ENCODE measurements at places on chromosomes 3 and 15. TPM values are rescaled to one million over a fixed set of nuclear protein-coding genes. Genes with fewer than 3 reads are reported as not detected.

- no peak for DNase-seq
Observed at GRCh38 chr3:107634099-107634489, 111.3 kb downstream of the BBX start.

DNA sequence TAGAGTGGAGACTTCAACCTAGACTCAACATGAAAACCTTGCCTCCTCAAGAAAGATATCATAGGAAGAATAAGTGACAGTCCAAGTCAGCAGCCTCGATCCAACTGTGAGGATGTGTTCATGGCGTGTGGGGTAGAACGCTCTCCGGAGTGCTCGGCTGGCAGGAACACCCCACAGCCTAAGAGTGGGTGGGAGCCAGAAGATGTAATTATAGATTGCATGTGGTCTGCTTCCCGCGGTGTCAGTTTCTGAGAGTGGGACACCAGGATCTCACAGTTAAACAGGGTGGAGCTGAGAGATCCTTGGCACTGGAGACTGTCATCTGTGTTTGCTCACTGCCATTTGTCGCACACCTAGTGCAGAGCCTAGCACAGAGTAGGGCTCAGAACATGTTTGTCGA lies 158.0 kb downstream of the CTNNB1 start:
- DNase-seq: no peak

DNA sequence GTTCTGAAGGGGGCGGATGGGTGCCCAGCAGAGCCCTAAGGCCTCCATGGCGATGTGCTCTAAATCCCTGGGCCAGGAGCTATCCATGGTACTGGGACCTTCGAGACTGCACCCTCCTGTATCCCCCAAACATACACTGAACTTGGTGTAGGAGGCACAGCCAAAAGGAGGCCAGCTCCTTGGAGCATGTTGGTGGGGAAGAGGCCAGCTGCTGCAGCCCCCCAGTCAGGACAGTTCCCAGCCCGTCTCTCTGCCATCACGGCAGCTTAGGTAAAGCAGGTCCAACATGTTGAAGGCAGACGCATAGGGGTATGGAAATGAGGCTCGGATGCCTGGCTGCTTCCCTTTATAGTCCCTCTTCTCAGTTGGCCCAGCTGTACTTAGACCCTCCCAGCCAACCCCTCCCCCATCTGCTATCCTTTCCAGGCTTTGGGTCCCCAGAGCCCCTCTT lies 1.8 kb downstream of the CAMKV start:
- no peak for DNase-seq

DNA sequence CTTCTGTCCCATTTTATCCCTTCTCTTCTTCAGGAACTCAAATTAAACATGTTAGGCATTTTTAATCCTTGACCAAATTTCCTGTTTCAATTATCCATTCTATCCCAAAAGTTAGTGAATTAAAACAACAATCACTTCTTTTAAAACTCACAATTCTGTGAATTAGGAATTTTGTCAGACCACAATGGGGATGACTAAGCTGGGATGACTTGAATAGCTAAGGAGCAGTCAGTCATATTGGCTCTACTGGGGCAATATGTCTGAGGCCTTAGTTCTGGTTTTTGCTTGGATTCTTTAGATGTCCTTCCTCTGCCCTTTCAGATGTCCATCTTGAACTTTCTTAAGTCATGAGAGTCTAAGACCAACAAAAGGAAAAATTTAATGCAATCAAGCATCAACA lies 178.2 kb upstream of the TGFBR2 start:
- DNase-seq: no peak

Gene ADCY5
- not detected for total RNA-seq

Gene RNF168
- 23.1 TPM for total RNA-seq

- DNase-seq: no peak
Observed at GRCh38 chr3:13825311-13825579, 54.6 kb downstream of the WNT7A start.

- no peak for DNase-seq
Observed at GRCh38 chr15:68232449-68232848, 2.9 kb upstream of the CLN6 start.

Gene IL17RE
- 1.4 TPM for total RNA-seq

Gene HEMK1
- 74.6 TPM for total RNA-seq

- DNase-seq: no peak
Observed at GRCh38 chr15:64044300-64045100, 1.8 kb downstream of the DAPK2 start.

Gene NIPA2
- total RNA-seq: 54.6 TPM

GRCh38 chr15:79644091-79644490 lies 212.0 kb downstream of the MINAR1 start:
- DNase-seq: peak; percentile 18

DNA sequence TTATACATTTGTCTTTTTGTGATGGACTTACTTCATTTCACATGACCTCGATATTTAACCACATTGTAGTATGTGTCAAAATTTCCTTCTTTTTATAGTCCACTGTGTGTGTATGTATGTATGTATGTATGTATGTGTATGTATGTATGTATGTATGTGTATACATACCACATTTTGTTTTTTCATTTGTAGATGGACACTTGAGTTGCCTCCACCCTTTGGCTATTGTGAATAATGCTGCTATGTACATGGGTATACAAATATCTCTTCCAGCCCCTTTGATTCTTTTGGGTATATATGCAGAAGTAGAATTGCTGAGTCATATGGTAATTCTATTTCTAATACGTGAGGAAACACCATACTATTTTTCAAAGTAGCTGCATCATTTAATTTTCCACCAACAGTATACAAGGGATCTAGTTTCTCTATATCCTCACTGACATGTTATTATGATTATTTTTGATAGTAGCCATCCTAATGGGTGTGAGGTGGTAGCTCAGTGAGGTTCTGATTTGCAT lies 228.2 kb downstream of the OPA1 start:
- no peak for DNase-seq

- no peak for DNase-seq
Observed at GRCh38 chr3:107600780-107601179, 78.0 kb downstream of the BBX start.

DNA sequence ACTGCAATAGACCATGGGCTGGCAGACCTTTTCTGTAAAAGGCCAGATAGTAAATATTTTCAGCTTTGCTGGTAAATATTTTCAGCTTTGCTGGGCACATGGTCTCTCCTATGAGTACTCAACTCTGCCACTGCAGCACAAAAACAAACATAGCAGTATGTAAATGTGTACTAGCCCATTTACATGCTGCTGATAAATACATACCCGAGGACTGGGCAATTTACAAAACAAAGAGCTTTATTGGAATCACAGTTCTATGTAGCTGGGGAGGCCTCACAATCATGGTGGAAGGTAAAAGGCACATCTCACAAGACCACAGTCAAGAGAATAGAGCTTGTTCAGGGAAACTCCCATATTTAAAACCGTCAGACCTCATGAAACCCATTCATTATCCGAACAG lies 793.0 kb downstream of the EDEM1 start:
- DNase-seq: no peak

Gene ILDR1
- total RNA-seq: not detected

DNA sequence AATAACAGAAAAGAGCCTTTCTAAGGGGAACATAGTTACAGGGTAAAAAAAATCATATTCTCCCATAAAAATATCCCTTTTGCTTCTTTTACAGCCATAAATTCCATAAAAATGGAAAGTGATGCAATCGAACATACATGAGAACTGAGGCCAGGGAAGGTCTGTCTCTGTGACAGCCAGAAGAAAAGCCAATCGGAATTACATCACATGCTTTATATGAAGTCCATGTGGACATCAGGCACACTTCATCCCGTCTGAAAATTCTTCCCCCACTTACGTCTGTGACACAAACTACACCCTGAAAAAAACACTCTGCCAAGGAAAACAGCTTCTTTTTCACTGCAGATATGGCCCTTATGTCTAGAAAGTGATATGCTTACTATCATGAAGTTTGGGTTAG lies 323.5 kb downstream of the ERC2 start:
- DNase-seq: no peak

GRCh38 chr3:56611364-56611763 lies 54.4 kb downstream of the CCDC66 start:
- no peak for DNase-seq

- peak; percentile 26 for DNase-seq
Observed at GRCh38 chr15:90191794-90192509, 9.2 kb upstream of the SEMA4B start.

Gene RUBCN
- 49.3 TPM for total RNA-seq

- no peak for DNase-seq
Observed at GRCh38 chr15:52801748-52802085, 11.6 kb upstream of the ONECUT1 start.

DNA sequence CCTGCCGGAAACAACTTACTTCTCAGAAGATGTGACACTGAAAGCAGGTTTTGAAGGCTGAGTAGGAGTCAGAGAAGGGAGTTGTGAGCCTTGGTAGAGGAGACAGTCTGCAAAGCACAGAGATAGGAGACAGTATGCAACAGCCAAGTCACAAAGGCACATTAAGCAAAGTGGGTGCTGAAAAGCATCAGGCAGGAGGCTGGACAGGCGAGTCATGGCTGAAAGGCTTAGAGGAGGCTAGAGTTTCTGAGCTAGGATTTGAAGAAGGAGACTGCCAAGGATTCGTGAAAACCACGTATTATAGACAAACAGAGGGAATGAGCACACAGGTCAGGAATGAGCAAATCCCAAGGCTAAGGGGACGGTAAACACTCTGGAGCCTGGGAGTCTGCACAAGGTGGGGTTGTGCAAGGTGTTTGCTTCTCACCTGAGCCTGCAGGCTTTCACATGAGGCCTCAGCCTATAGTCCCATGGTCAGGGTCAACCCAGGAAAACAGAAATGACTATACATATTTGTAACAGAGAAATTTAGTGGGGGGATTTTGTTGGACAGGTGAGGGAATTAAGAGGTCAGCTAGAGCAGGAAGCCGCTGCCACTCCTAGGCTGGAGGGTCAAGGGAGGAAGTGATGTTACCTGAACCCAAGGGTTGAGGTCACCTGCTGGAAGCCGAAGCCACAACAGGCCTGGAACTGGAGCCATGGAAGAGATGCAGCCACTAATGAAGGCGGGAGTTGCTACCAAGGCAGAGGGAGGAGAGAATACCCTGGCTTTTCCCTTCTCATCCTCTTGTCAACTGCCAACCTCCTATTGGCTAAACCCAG lies 23.1 kb upstream of the TRIM71 start:
- DNase-seq: no peak

DNA sequence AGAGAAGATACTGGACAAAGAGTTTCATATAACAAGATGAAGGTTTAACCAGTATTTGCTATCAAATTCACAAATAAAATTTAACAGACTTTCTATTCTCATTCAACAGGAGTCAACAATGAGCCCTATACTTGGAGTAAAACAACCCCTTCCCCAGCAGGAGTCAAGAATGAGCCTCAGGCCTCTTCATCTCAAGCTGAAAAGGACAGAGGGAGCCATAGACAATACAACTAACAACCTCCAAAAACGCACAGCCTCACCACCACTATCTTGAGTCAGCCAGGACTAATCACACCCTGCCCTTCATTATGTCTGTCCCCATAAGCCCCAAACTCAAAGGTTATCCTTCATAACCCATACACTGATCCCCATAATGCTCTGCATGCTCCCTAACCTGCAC lies 36.4 kb downstream of the ETFA start:
- no peak for DNase-seq

- no peak for DNase-seq
Observed at GRCh38 chr3:12024959-12025570, 20.9 kb downstream of the SYN2 start.

DNA sequence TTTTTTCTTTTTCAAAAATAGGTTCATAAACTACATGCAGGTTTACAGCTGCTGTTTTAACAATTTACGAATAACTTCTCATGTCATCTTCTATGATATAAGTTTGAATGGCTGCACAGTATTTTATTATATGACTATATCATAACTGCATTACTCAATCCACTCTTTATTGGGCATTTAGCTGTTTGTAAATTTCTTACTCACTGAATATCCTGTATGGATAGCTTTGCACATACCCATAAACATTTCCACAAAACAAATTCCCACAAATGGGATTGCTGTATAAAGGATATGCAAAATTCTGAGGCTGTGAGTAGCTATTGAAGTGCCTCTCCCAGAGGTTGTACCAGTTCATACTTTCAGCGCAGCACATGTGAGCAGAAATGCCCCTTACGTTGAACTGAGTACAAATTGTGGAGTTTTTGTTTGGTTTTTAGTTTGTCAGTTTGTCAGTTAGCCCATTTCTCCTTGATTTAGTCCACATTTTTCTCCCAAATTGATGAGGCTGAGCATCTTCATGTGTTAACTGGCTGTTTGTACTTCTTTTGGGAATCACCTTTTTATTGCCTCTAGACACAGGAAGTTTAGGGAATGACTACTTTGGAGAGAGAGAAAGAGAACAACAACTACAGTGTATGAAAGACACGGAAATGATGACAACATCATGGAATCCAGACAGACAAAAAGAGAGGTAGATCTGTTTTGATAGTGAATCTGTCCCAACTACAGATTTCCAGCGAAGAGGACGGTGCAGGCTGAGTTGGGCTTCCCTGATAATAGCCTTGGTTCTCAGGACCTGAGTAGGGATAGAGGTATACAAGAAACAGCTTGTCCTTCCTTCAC lies 24.8 kb downstream of the TTC23 start:
- no peak for DNase-seq

- no peak for DNase-seq
Observed at GRCh38 chr15:90883976-90884718, at the start of gene FES. Gene FES (plus strand): TSS chr15:90884504. CDS start chr15:90885046, 542 bp downstream.

Gene CALML4
- total RNA-seq: 9.7 TPM

Gene CSPG4
- not detected for total RNA-seq

Gene PIGZ
- total RNA-seq: 1.1 TPM

DNA sequence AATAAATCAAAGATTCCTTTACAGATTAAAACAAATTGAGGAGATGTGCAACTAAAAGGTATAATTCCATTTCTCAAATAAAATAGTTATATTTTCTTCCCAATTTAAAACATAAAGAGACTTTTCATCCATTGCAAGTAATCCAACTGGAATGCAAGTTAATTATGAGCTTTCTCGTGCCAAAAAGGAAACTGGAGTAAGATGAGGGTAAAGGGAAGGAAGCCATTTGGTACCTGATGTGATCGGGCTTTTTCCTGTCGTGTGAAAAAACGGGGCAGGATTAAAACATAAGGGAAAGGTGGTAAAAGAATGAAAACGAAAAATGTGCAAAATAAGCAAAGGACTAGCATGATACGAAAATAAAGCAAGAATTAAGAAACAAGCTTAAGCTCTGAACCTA lies 41.8 kb upstream of the XXYLT1 start:
- no peak for DNase-seq

- DNase-seq: no peak
Observed at GRCh38 chr3:12618426-12618825, 45.5 kb downstream of the RAF1 start.

DNA sequence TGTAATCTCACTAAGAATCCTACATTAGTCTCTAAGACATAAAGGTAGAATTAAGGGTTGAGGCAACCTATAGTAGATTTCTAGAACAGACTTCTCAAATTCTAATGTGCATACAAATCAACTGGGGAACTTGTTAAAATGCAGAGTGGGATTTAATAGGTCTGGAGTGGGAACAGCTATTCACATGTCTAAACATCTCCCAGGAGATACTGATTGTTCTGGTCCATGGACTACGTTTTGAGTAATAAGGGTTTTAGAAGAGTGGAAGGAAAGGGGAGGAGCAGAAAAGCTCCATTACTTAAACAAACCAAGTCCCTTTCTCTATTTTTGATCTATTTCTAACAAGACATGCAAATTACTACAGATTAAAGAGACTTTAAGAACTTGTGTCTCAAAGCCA lies 524.8 kb downstream of the TUSC7 start:
- DNase-seq: no peak

Gene IQCF5
- total RNA-seq: not detected

Gene ACVR2B
- 7.9 TPM for total RNA-seq

All from activated naive CD4-positive, alpha-beta T cell treated with anti-CD3 and anti-CD28 coated beads, Interleukin-2, amount 50 U/mL, for 72 hours (primary cell).